ENCODE measurements at places on chromosomes 6 and 20.

DNA sequence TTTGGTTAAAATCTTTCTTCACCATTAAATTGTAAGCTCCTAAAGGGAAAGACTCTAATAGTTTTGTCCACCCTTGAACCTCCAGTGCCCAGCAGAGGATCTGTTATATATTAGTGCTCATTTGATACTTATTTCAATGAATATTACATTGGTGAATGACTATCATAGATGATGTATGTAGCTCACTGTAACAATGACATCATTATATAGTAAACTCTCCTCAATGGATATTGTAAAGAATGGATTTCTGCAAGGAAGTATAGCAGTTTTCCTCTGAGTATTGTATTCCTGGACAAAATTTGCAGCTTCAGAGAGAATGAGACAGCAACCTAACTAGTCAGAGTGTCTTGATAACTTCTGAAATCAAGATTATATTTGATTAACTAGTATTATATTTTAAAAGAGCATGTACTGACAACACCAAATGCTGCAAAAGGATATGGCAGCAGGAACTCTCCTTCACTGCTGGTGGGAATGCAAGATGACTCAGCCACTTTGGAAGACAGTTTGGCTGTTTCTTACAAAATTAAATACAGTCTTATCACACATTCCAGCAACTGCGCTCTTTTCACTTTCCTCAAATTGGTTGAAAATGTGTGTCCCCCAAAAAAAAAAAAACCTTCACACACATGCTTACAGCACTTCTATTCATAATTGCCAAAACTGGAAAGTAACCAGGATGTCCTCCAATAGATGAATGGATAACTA, 189.8 kb upstream of the OPRM1 start:
- H3K4me1 ChIP-seq = no peaks in the 10 kb centered on the region
- H3K36me3 ChIP-seq = no peaks in the 10 kb centered on the region
- no peak for DNase-seq

GRCh38 chr20:16434062-16434664, 139.1 kb downstream of the KIF16B start:
- no peaks in the 10 kb centered on the region for H3K36me3 ChIP-seq
- no peaks in the 10 kb centered on the region for H3K27me3 ChIP-seq
- H3K27ac ChIP-seq = no peak overlapping the region
- H3K4me1 ChIP-seq = no peaks in the 10 kb centered on the region

- H3K27ac ChIP-seq = no peak overlapping the region
- no peaks in the 10 kb centered on the region for H3K4me1 ChIP-seq
Measured at GRCh38 chr6:169787797-169788196, 36.4 kb downstream of the ERMARD start.

DNA sequence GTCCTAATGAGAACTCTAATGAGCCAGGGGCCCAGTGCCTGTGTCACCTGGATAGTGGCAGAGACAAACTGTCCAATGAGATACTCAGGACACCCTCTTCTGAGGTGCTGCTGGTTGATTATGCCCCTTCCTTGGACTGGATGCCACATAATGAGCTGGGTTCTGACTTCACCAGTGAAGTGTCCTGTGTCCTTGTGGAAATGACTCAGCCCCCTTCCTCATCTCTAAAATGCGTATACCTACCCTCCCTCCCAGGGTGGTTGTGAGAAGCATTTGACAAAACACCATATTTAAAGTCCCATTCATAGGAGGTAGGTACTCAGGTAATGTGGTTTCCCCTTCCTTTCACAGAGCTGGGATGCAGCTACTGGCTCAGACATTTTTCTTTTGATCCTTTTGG, 28.4 kb upstream of the RNF24 start:
- H3K27ac ChIP-seq = no peak overlapping the region
- peaks cover 26% of the 10 kb centered on the region for H3K4me1 ChIP-seq
- no peaks in the 10 kb centered on the region for H3K36me3 ChIP-seq
- H3K4me3 ChIP-seq = no peak overlapping the region

DNA sequence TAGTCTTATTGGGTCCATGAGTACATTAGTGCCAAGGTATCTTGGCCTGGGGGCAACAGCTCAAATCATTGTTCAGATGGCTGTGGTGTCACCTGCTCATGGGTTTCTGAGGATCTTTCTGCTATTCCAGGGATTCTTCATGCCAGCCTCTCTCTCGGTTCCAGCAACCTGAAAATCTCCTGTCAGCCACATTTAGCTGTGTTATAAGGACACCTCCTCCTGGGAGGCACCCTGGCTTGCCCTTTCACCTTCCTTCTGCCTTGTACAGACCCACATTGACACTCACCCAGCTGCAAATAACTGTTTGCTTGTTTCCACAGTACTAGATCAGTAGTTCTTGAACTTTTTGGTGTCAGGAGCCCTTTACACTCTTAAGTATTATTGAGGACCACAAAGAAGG, 159.9 kb downstream of the GRM4 start:
- no peak for DNase-seq
- no peaks in the 10 kb centered on the region for H3K36me3 ChIP-seq
- no peak overlapping the region for H3K27ac ChIP-seq
- H3K27me3 ChIP-seq = peaks cover 2% of the 10 kb centered on the region

DNA sequence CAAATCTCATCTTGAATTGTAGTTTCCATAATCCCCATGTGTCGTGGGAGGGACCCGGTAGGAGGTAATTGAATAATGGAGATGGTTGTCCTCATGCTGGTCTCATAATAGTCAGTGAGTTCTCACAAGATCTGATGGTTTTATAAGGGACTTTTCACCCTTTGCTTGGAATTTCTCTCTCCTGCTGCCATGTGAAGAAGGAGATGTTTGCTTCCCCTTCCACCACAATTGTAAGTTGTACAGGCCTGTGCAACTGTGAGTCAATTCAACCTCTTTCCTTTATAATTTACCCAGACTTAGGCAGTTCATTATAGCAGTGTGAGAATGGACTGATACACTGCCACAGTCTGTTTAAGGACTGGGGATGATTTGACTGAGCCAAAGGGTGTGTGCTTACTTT, 44.7 kb downstream of the NKAIN2 start:
- DNase-seq = no peak
- no peaks in the 10 kb centered on the region for H3K27me3 ChIP-seq

DNA sequence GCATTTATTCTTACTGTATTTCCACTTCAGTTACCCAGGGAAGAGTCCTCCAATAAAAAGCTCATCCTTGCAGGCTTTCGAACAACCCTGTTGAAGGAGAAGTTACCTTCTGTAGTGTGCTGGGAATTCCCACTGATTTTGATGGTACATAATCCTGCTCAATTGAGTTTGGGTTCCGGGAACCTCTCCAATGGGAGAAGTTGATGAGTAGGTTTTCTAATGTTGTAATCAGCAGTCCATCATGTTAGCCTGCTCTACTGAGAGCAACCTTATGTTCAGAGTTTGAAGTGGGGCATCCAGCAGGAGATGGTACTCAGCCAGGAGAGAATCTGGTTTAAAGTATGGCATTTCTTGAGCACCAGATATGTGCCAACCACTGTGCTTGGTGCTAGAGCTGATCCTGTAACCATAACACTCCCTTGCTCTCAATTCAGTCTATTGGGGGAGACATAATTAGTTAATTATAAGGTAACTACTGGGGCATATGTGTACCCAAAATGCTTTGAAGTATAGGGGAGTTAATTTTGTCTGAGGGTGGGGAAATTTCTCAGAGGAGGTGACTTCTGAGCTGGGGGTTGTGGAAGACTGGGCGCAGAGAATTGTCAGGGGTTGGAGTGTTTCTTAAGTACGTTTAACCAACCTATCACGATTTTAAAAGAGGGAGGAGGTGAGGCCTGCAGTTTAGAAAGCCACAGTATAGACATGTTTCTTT, 2.1 kb downstream of the TOP1 start:
- 0 out of 2 replicates have a peak, but pooled peaks cover 4% of the 10 kb centered on the region for H3K36me3 ChIP-seq
- H3K4me3 ChIP-seq = peak overlapping the region; percentile 91
- DNase-seq = peak; percentile 62
- peak overlapping the region; percentile 87 for H3K27ac ChIP-seq
- no peaks in the 10 kb centered on the region for H3K27me3 ChIP-seq

GRCh38 chr6:30712441-30712945, 4.6 kb downstream of the MDC1 start:
- peaks cover 5% of the 10 kb centered on the region for H3K4me1 ChIP-seq
- no peak for DNase-seq
- no peaks in the 10 kb centered on the region for H3K27me3 ChIP-seq

- DNase-seq = no peak
- no peak overlapping the region for H3K27ac ChIP-seq
- H3K27me3 ChIP-seq = no peaks in the 10 kb centered on the region
- H3K4me3 ChIP-seq = no peak overlapping the region
- H3K36me3 ChIP-seq = no peaks in the 10 kb centered on the region
Measured at GRCh38 chr6:163620670-163621330, 206.3 kb downstream of the QKI start.

- no peak overlapping the region for H3K27ac ChIP-seq
- DNase-seq = no peak
- H3K27me3 ChIP-seq = no peaks in the 10 kb centered on the region
- H3K36me3 ChIP-seq = no peaks in the 10 kb centered on the region
- H3K4me3 ChIP-seq = no peak overlapping the region
Measured at GRCh38 chr6:54891536-54891935, 45.0 kb downstream of the FAM83B start.

- no peak overlapping the region for H3K4me3 ChIP-seq
- DNase-seq = no peak
- no peaks in the 10 kb centered on the region for H3K27me3 ChIP-seq
- no peak overlapping the region for H3K27ac ChIP-seq
- H3K4me1 ChIP-seq = peaks cover 23% of the 10 kb centered on the region
Measured at GRCh38 chr20:50728486-50728980, 2.8 kb upstream of the PARD6B start.

- peaks cover 9% of the 10 kb centered on the region for H3K4me1 ChIP-seq
- no peaks in the 10 kb centered on the region for H3K27me3 ChIP-seq
- no peak for DNase-seq
- no peak overlapping the region for H3K27ac ChIP-seq
- no peak overlapping the region for H3K4me3 ChIP-seq
- H3K36me3 ChIP-seq = no peaks in the 10 kb centered on the region
Measured at GRCh38 chr20:25576783-25577530, 8.4 kb downstream of the NINL start.

- H3K4me1 ChIP-seq = no peaks in the 10 kb centered on the region
- no peak overlapping the region for H3K4me3 ChIP-seq
- H3K27ac ChIP-seq = no peak overlapping the region
- no peak for DNase-seq
- no peaks in the 10 kb centered on the region for H3K27me3 ChIP-seq
Measured at GRCh38 chr6:169779092-169779815, 27.8 kb downstream of the ERMARD start.

DNA sequence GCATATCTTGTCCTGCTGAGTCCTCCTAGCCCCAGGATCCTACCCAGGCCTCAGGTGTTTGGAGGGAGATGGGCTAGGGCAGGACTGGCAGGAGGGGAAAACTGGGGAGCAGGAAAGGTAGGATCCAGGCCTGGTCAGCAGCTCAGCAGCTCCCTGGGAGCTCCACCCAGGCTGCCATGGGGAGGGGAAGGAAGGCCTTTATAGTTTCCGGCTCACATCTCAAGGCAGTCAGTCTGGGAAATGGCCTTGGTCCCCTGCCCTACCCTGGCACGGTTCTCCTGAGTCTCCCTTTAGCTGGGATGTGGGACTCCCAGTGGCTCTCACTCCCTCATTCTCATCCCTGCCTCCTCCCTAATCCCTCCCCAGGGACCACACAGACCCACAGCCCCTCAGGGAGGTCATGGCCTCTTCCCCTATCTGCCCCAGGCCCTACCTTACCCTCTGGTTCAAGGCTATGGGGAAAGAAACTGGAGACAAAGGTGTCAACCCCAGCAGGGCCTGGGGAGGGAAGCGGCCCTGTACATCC, 1.6 kb downstream of the SLC44A4 start:
- H3K36me3 ChIP-seq = no peaks in the 10 kb centered on the region
- no peaks in the 10 kb centered on the region for H3K4me1 ChIP-seq
- no peak overlapping the region for H3K27ac ChIP-seq
- H3K4me3 ChIP-seq = no peak overlapping the region

GRCh38 chr20:48676125-48676524, 151.7 kb downstream of the PREX1 start:
- no peaks in the 10 kb centered on the region for H3K4me1 ChIP-seq
- no peaks in the 10 kb centered on the region for H3K27me3 ChIP-seq
- H3K4me3 ChIP-seq = no peak overlapping the region

- H3K27me3 ChIP-seq = no peaks in the 10 kb centered on the region
- H3K27ac ChIP-seq = no peak overlapping the region
- no peaks in the 10 kb centered on the region for H3K36me3 ChIP-seq
- no peak overlapping the region for H3K4me3 ChIP-seq
Measured at GRCh38 chr20:51195419-51195901, 172.6 kb upstream of the KCNG1 start.

GRCh38 chr6:23218751-23219150, 649.4 kb downstream of the HDGFL1 start:
- no peak for DNase-seq
- H3K27me3 ChIP-seq = no peaks in the 10 kb centered on the region
- H3K4me1 ChIP-seq = no peaks in the 10 kb centered on the region
- no peaks in the 10 kb centered on the region for H3K36me3 ChIP-seq
- H3K27ac ChIP-seq = no peak overlapping the region
- H3K4me3 ChIP-seq = no peak overlapping the region

DNA sequence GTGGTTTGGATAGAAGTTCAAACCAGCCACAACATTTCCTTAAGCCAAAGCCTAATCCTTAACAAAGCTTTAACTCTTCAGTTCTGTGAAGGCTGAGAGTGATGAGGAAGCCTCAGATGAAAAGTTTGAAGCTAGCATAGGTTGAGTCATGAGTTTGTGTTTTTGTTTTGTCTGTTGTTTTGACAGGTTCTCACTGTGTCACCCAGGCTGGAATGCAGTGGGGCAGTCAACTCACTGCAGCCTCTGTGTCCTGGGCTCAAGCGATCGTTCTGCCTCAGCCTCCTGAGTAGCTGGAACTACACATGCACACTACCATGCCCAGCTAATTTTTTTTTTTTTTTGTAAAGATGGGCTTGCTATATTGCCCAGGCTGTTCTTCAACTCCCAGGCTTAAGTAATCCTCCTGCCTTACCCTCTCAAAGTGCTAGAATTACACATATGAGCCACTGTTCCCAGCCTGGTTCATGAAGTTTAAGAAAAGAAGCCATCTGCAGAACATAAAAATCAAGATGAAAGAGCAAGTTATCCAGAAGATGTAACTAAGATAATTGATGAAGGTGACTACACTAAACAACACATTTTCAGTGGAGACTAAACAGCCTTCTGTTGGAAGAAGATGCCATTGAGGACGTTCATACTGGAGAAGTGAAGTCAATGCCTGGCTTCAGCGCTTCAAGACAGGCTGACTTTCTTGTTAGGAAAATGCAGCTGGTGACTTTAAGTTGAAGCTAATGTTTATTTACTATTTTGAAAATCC, 96.2 kb downstream of the SMAP1 start:
- H3K4me1 ChIP-seq = no peaks in the 10 kb centered on the region
- H3K27ac ChIP-seq = no peak overlapping the region
- H3K36me3 ChIP-seq = 0 out of 2 replicates have a peak, but pooled peaks cover 3% of the 10 kb centered on the region
- no peak overlapping the region for H3K4me3 ChIP-seq
- H3K27me3 ChIP-seq = no peaks in the 10 kb centered on the region

Measured in GM23248 (cell line).